ENCODE measurements at places on chromosomes 11 and 22. TPM values are rescaled to one million over a fixed set of nuclear protein-coding genes. Genes with fewer than 3 reads are reported as not detected.
A peak's percentile ranks its signal among the peaks of the same experiment; 100 is the strongest.

- H3K4me1 ChIP-seq: no peaks in the 10 kb centered on the region
- no peak for DNase-seq
- H3K27ac ChIP-seq: no peak overlapping the region
- H3K27me3 ChIP-seq: no peaks in the 10 kb centered on the region
Observed at GRCh38 chr11:80638296-80638695, 1197.5 kb upstream of the TENM4 start.

- no peak overlapping the region for H3K27ac ChIP-seq
- no peak overlapping the region for H3K4me3 ChIP-seq
- no peaks in the 10 kb centered on the region for H3K4me1 ChIP-seq
- no peak for DNase-seq
Observed at GRCh38 chr22:27842669-27843431, 41.3 kb upstream of the MN1 start.

- H3K4me3 ChIP-seq: peak overlapping the region; percentile 29
- peak; percentile 93 for DNase-seq
- H3K4me1 ChIP-seq: peaks cover 23% of the 10 kb centered on the region
- H3K36me3 ChIP-seq: no peaks in the 10 kb centered on the region
Observed at GRCh38 chr11:66720223-66720898, 8.7 kb downstream of the SPTBN2 start.

The ACRV1 gene
- not detected for total RNA-seq

The TUBA8 gene
- 1.1 TPM for total RNA-seq

The LGALS12 gene
- total RNA-seq: 0.44 TPM

The SLC15A3 gene
- total RNA-seq: 27.0 TPM

The KDM4E gene
- total RNA-seq: not detected

Measured in kidney (tissue), 22 donors.